ENCODE measurements at places on chromosomes 1 and 21. TPM values are rescaled to one million over a fixed set of nuclear protein-coding genes. Genes with fewer than 3 reads are reported as not detected.

- peak; percentile 26 for DNase-seq
Observed at GRCh38 chr1:145985502-145986439, 10.6 kb downstream of the TXNIP start.

- DNase-seq = no peak
Observed at GRCh38 chr1:210302501-210302900, 26.2 kb upstream of the HHAT start.

DNA sequence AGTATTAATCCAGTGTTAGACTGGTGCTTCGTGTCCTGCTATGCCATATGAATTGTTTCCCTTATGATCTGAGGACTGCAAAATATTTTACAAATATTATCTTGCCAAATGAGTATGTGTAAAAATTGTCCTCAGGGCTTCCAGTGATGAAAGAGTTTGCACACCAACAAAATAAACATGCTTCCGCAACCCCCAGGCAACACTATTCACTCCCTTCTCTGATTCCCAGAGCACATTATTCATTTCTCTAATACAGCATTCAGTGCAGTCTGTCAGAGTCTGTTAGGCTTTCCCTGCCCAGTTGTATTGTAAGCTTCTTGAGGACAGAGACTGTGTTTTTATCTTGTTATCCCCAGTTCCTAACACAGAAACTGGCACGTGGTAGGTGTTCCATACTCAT lies 409.9 kb upstream of the C1orf87 start:
- DNase-seq = no peak

DNA sequence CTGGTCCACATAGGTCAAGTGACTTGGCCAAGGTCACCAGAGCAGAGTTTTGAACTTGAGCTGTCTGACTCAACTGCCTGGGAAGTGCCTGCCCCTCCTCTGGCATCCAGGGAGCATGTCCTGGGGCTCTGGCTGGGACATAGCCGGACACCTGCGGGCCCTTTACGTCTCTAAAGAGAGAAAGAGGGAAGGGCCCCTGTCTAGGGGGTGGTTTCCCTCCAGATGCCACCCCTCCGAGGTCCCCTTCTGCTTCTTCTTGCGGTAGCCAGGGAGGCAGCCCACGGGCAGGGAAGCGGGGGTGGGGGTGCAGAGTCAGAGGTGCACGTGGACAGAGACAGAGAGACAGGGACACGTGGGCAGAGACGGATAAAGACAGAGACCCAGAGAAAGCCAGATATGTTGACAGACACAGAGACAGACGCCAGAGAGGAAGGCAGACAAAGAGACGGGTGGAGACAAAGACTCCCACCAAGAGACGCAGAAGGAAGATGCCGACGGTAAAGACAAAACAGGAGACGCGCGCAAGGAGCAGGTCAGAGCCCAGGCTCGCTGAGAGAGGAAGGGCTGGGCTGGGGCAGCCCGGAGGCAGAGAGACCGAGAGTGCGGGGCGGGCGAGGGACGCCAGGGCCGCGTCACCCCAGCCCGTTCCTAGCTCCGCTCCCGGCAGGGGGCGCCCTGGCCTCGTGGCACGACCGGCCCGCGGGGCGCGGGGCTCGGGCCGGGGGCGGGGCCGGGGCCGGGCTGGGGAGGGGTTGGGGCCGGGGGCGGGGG lies 458 bp upstream of the ALPL start:
- DNase-seq = peak; percentile 47

DNA sequence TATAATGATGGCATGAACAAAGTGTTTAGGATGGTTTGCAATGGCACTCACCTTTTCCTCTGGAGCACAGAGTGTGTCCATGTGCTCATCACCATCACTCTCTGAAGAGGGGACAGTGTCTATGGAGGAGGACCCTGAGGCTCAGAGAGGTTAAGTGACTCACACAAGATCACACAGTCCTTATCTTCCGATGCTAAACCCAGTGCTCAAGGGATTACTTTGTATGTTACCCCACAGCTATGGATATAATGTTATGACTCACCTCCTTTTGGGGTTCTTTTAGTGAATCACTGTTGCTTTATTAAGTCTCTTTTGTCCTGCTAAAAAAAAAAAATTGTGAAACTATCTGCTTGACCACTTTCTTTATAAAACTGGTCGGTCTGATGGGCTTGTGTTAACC lies 67.6 kb downstream of the TENT5C start:
- DNase-seq = no peak

GRCh38 chr1:120176092-120176855 lies at the start of gene SEC22B:
TSS of gene SEC22B (minus strand) at chr1:120176520. CDS start at chr1:120176381, 139 bp downstream.
- peak; percentile 95 for DNase-seq

DNA sequence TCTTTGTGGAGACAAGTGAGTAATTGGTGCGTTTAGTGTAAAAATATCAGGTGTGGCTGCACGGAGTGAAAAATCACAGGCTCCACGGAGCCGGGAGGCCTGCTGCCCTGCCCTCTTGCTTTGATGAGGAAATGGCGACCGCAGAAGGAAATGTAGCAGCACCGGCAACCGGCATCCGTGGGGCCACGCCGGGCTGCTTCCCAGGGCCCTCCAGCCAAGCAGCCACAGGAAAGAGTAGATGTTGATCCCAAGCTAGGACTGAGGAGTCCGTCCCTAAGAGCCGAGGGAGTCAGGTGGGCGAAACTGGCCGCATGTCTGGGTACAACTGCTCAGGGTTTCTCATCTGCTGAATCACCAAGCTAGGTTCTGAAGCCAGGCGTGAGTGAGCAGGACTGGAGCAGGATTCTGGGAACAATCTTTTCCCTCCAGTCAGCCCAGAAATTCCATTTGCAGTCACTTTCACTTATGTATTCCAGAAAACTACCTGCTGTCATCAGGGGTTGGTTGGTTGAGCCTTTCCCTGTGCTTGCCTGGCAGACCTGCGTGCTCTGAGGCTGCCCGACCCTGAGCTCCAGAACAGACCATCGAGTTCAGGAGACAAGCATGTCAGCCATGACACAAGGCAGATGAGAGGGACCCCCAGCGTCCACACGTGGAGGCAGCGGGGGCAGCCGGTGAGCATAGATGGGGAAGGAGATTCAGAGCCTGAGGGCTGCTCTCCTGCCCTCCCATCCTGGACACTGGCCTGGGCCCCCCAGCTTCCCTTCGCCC lies 5.8 kb upstream of the ITGB2 start:
- DNase-seq = no peak

- no peak for DNase-seq
Observed at GRCh38 chr1:36486439-36487335, 4.0 kb upstream of the CSF3R start.

DNA sequence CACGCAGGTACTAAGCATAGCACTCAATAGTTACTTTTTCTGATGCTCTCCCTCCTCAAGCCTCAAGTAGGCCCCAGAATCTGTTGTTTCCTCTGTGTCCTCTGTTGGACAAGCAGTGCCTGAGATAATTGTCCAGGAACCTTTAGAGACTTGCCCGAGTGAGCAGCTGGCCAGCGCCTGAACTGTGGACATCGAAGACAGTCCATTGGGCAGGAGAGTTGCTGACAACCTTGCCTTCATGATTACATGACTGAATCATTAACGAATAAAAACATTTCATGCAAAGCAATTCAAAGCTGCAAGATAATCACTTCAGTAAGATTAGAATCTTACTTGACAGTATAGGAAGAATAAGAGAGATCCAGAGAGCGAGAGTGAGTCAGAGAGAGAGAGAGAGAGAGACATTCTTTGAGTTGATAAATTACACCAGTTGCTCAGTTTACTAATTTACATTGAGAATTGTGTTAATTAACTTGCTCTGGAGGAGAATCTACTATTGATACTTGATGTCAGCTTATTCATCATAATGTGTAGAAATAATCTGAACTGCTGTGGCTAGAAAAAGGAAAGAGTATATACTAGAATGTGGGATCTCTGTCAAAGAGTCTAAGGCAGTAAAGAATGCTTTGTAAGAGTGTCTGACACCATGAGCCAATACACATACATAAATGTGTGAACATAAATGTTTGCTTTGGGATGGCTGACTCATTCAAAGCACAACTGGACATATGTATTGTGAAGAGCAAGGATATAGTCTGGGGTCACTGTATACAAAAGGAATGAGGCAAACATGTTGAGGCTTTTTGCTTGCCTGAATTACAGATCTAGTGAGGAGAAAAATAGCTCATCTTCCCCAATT lies 216.0 kb downstream of the ZNF326 start:
- DNase-seq = no peak

TCP10L gene
- not detected for total RNA-seq

FCRL2 gene
- total RNA-seq = 0.03 TPM
